HT-29 (cell line): ENCODE measurements at places on chromosomes 12 and 14. TPM values are rescaled to one million over a fixed set of nuclear protein-coding genes. Genes with fewer than 3 reads are reported as not detected.

MYL6 gene
- 918 and 956 TPM in 2 replicates for total RNA-seq

GRCh38 chr12:47407463-47408129, 298.2 kb downstream of the RPAP3 start:
- DNase-seq, result no peak

RASSF9 gene
- 0.05 and 0.13 TPM in 2 replicates for total RNA-seq

GPRC5D gene
- not detected in 2 replicates for total RNA-seq

GRCh38 chr14:52119030-52119429, 50.2 kb upstream of the NID2 start:
- no peak for DNase-seq
